Lung (tissue), 17 donors: ENCODE measurements at places on chromosomes 3 and 15. TPM values are rescaled to one million over a fixed set of nuclear protein-coding genes. Genes with fewer than 3 reads are reported as not detected.

The JMJD7 gene
- 13.2 TPM for total RNA-seq

The UPK1B gene
- total RNA-seq: 0.21 TPM

The WDR49 gene
- total RNA-seq: 17.6 TPM

The AVEN gene
- total RNA-seq: 9.3 TPM

The SLC22A13 gene
- total RNA-seq: 0.64 TPM

The GOLGA8G gene
- not detected for total RNA-seq

The PLA2G4F gene
- total RNA-seq: 10.9 TPM

The TNFSF10 gene
- total RNA-seq: 107 TPM
